ENCODE measurements at places on chromosomes 1 and 21.

- DNase-seq, result no peak
These were observed 25.0 kb upstream of the TENT5C start for GRCh38 chr1:117580882-117581281.

DNA sequence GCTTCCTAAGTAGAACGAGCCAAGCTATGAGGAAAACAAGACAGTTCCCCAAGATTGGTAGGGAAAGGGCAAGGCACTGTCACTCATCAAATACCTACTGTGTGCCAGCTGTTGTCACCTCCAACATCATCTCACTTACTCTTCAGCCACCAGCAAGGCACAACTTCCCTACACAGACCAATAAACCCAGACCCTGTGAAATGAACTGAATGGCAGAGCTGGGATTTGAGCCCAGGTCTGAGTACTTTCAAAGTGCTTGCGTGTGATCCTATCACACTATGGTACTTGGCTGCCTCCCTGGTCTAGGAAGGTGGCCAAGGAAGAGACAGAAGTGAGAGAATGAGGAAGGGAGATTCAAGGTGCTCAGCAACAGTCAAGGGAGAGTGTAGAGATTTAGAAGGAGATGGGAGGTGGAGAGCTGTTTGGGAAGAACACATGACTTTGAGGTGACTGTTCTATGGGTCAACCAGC, 16.7 kb upstream of the TRIM63 start:
- no peak for DNase-seq

GRCh38 chr21:42091899-42092508, 20.9 kb downstream of the UMODL1 start:
- no peak for DNase-seq

GRCh38 chr1:37817481-37817880, 9.5 kb upstream of the YRDC start:
- DNase-seq, result no peak
